Stomach (tissue), 19 donors: ENCODE measurements at places on chromosomes 7 and 10. TPM values are rescaled to one million over a fixed set of nuclear protein-coding genes. Genes with fewer than 3 reads are reported as not detected.

- no peaks in the 10 kb centered on the region for H3K36me3 ChIP-seq
- H3K27ac ChIP-seq = no peak overlapping the region
- DNase-seq = no peak
- H3K4me1 ChIP-seq = no peaks in the 10 kb centered on the region
- no peak overlapping the region for H3K4me3 ChIP-seq
Measured at GRCh38 chr7:112079673-112080072, 126.5 kb downstream of the DOCK4 start.

DNA sequence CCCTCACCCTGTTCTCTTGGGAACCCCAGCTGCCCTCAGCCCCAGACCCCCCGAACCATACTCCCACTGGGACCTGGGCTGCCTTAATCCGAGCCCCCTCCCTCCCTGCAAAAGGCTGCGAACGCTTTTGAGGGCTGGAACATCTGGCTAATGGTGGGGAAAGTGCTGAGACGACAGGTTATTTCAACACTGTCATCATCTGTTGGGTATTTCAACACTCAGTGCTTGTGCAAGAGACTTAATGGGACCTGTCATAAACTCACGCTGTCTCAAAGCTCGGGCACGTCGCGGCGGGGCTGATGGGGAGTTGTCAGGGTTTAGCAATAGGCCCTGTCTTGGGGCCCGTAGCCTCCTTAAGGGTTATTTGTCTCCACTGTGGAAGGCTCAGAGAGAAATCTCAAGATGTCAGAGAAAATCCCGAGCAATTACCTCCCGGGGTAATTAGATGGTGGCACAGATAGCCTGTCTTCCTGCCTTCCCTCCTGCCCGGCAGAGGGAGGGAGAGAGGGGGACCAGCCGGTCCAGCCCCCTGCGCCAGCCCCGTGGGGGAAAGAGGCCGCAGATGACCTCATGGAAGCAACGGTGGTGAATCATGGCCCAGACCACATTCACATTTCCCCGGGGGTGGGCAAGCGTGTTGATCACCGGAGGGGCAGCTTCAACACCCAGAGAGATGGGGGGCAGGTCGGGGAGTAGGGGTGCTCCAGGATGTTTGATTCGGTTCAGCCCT, 88.7 kb upstream of the MYL10 start:
- H3K27me3 ChIP-seq = no peaks in the 10 kb centered on the region
- H3K36me3 ChIP-seq = no peaks in the 10 kb centered on the region
- H3K27ac ChIP-seq = no peak overlapping the region

GRCh38 chr10:132865171-132865631, 77.2 kb downstream of the CFAP46 start:
- no peak overlapping the region for H3K4me3 ChIP-seq
- H3K36me3 ChIP-seq = no peaks in the 10 kb centered on the region
- H3K27ac ChIP-seq = no peak overlapping the region
- DNase-seq = no peak

GRCh38 chr10:75403144-75403938, 1.8 kb upstream of the ZNF503 start:
- H3K36me3 ChIP-seq = peaks cover 10% of the 10 kb centered on the region
- H3K4me1 ChIP-seq = peaks cover 20% of the 10 kb centered on the region
- H3K27ac ChIP-seq = peak overlapping the region; percentile 95
- DNase-seq = peak; percentile 87
- no peaks in the 10 kb centered on the region for H3K27me3 ChIP-seq

DNA sequence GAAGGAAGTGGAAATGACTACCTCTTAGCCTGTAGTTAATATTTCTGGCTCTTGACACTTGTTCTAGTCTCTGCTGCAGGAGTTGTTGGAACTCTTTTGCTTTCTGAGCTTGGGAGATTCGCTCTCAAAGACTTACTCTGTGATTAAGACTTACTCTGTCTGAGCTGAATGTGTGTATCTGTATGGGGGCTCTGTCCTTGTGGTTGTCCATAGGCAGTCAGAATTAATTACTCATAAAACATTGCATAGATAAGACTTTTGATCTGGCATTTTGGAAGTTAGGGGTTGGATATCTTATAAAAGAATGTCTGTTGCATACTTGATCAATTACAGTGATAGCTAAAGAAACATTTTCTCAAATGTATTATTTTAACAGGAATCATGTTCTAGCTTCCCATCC, 199.2 kb upstream of the KIAA1217 start:
- H3K4me3 ChIP-seq = no peak overlapping the region
- no peaks in the 10 kb centered on the region for H3K27me3 ChIP-seq
- DNase-seq = no peak
- H3K4me1 ChIP-seq = peaks cover 9% of the 10 kb centered on the region

DNA sequence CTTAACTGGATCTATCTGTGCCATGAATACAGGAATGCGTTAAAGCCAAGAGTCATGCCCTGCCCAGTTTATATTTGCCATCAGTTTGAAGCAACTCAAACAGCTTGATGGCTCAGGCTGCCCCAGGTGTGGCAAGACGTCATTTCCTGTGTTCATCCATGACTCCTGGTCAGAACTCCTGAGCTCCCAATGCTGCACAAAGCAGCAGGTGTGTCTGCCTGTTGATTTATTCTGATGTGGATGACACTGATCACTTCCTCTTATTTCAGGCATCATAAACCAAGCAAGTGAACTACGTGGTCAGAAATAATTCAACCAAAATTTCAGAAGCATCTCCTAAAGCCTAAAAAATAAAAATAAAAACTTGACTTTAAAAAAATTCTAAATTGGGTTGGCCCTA, 68.5 kb downstream of the EZH2 start:
- H3K36me3 ChIP-seq = peaks cover 37% of the 10 kb centered on the region
- H3K27me3 ChIP-seq = no peaks in the 10 kb centered on the region
- H3K4me1 ChIP-seq = no peaks in the 10 kb centered on the region
- H3K4me3 ChIP-seq = no peak overlapping the region

DNA sequence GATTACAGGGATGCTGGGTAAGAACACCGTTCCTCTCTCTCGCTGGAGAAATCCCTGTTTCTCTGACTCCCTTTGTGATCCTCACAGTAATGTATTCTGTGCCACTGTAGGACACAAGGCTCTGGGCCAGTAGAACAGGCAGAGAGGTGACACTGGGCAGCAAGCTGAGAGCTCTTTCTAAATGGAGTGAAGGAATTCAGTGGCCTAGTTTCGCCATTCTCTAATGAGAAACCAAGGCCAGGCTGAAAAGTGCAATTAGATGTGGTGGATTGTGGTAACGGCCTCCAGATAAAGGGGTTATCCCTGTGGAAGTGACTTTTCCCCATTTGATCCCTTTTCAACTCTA, 12.8 kb downstream of the KCTD7 start:
- H3K27me3 ChIP-seq = no peaks in the 10 kb centered on the region
- H3K4me1 ChIP-seq = peaks cover 15% of the 10 kb centered on the region
- H3K36me3 ChIP-seq = peaks cover 28% of the 10 kb centered on the region
- peak overlapping the region; percentile 11 for H3K27ac ChIP-seq

- no peak for DNase-seq
- H3K4me1 ChIP-seq = no peaks in the 10 kb centered on the region
- H3K36me3 ChIP-seq = no peaks in the 10 kb centered on the region
- H3K27me3 ChIP-seq = no peaks in the 10 kb centered on the region
- H3K4me3 ChIP-seq = no peak overlapping the region
Measured at GRCh38 chr7:35316549-35316948, 62.6 kb upstream of the TBX20 start.

DNA sequence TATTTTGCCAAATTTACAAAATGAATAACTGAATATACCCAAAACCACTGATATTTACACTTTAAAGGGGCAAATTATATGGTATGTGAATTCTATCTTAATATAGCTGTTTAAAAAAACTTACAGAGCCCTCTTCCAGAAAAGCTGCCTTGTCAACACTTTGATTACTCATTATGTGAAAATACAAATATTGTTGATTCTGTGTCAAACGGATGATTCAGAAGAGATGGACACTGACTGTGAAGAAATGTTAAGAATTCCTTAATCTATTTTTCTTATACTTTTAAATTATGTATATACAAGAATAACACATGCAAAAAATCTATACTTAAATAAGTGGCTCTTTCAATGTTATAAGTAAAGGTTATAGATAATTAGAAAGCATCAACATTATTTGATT, 41.5 kb downstream of the SMURF1 start:
- H3K27me3 ChIP-seq = no peaks in the 10 kb centered on the region
- DNase-seq = no peak
- peaks cover 90% of the 10 kb centered on the region for H3K4me1 ChIP-seq
- no peak overlapping the region for H3K4me3 ChIP-seq
- peak overlapping the region; percentile 66 for H3K27ac ChIP-seq

GRCh38 chr10:37896436-37896835, 39.0 kb upstream of the ZNF248 start:
- no peaks in the 10 kb centered on the region for H3K36me3 ChIP-seq
- H3K27ac ChIP-seq = no peak overlapping the region
- H3K27me3 ChIP-seq = no peaks in the 10 kb centered on the region

DNA sequence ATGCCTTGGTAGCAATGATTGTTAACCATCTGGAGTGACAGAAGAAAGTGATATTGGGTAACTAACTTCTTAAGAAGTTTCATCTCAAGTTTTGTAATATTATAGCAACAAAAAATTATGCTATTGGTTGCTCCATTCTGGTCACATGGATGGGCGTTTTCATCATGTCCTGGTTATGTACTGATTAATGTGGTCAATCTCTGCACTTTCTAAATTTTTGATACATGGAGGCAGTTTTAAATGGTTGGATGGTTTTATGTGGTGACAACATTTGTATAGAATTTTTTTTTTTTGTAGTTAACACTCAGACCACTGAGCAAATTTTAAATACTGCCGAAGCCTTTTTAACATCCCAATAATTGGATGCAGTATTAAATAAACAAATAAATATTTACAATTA, 55.2 kb upstream of the CCAR1 start:
- DNase-seq = no peak
- no peak overlapping the region for H3K27ac ChIP-seq
- H3K4me3 ChIP-seq = no peak overlapping the region
- H3K27me3 ChIP-seq = no peaks in the 10 kb centered on the region
- H3K36me3 ChIP-seq = peaks cover 18% of the 10 kb centered on the region

DNA sequence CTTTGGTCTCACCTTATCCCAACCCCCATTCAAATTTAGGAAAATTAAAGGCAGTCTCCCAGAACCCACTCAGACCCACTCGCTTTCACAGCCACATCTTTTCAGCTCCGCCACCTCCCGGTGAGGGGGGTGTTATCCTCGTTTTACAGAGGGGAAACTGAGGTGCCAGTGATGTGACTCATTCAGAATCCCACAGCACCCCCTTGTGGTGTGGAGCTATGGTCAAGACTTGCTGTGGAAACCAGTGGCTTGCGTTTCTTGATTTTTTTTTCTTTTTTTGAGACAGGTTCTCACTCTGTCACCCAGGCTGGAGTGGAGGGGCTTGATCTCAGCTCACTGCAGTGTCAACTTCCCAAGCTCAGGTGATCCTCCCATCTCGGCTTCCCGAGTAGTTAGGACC, 27.6 kb downstream of the SLC35G1 start:
- no peak overlapping the region for H3K4me3 ChIP-seq
- no peak for DNase-seq
- no peaks in the 10 kb centered on the region for H3K4me1 ChIP-seq
- no peaks in the 10 kb centered on the region for H3K36me3 ChIP-seq

DNA sequence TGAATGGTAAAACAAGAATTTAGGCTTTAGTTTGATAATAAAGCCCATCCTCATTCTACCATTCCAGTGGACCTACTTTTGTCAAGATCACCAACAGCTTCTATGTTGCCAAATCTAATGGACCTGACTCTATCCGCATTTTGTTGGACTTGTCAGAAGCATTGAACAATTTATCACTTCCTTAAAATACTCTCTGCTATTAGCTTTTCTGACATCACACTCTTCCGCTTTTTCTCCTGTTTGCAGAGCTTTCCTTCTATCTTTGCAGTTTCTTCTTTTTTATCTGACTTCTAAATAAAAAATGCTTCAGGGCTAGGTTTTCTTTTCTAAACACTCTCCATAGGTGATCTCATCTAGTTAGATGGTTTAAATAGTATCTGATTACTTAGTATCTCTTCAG, 42.7 kb upstream of the SMIM30 start:
- no peaks in the 10 kb centered on the region for H3K27me3 ChIP-seq
- no peak overlapping the region for H3K27ac ChIP-seq
- H3K4me3 ChIP-seq = no peak overlapping the region
- no peak for DNase-seq
- H3K4me1 ChIP-seq = no peaks in the 10 kb centered on the region

DNA sequence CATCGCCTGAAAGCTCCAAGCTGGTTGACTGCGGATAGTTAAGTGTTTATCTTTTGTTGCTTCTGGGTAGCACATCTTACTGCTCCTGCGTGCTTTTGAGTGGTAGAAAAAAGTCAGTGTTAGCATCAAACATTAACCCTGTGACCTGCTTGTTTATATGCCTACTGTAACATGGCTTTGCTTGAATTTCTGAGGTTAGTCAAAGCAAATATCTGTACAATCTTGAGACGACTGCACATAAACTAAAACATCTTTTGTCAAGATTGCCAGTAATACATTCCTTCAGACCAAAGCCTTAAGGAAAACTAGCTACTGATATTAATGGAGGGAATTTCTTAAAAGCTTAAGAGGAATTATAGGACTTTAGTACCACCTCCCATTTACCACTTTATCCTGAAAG, 163.7 kb downstream of the BAMBI start:
- H3K27me3 ChIP-seq = peaks cover 3% of the 10 kb centered on the region
- DNase-seq = no peak
- no peak overlapping the region for H3K27ac ChIP-seq

GRCh38 chr7:116249969-116250553, 39.7 kb downstream of the TES start:
- H3K27me3 ChIP-seq = no peaks in the 10 kb centered on the region
- H3K27ac ChIP-seq = no peak overlapping the region
- DNase-seq = peak; percentile 43
- H3K4me3 ChIP-seq = no peak overlapping the region

DNA sequence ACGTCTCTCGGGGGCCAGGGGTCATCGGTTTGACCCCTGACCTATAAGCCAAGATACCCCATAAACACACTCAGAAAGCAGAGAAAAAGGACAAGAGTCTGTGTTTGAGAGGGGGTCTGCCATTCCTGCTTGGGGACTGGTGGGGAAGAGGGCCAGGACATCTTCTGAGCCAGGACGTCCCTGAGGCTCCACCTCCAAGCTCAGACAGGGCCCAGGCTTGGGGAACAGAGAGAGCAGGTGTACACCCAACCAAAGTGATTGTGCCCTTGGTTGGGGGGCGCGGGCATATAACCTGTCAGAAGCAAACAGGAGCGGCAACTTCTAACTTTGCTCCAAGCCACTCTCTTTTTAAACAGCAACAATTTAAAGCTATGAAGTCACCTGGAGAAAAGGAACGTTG, 33.9 kb upstream of the PPIF start:
- H3K4me1 ChIP-seq = peaks cover 14% of the 10 kb centered on the region
- H3K27me3 ChIP-seq = no peaks in the 10 kb centered on the region
- peaks cover 72% of the 10 kb centered on the region for H3K36me3 ChIP-seq
- no peak overlapping the region for H3K4me3 ChIP-seq

ERVW-1 gene
- total RNA-seq = not detected

GIMAP1 gene
- 0.45 TPM for total RNA-seq

MYO1G gene
- 1.8 TPM for total RNA-seq

CAV2 gene
- 26.3 TPM for total RNA-seq

IMMP2L gene
- total RNA-seq = 2.5 TPM

BTRC gene
- 5.3 TPM for total RNA-seq

POLR2J gene
- total RNA-seq = 1.8 TPM

TMEM196 gene
- total RNA-seq = not detected

GNG11 gene
- 21.5 TPM for total RNA-seq

PPRC1 gene
- total RNA-seq = 29.8 TPM

ASB10 gene
- not detected for total RNA-seq

EXOC4 gene
- total RNA-seq = 225 TPM

VAX1 gene
- not detected for total RNA-seq
